ENCODE measurements at places on chromosomes 4 and X.

GRCh38 chr4:36183232-36183631 is 61.1 kb downstream of the ARAP2 start:
- DNase-seq, result no peak

- no peak for DNase-seq
Measured at GRCh38 chrX:31199056-31199839, 127.4 kb upstream of the FTHL17 start.

DNA sequence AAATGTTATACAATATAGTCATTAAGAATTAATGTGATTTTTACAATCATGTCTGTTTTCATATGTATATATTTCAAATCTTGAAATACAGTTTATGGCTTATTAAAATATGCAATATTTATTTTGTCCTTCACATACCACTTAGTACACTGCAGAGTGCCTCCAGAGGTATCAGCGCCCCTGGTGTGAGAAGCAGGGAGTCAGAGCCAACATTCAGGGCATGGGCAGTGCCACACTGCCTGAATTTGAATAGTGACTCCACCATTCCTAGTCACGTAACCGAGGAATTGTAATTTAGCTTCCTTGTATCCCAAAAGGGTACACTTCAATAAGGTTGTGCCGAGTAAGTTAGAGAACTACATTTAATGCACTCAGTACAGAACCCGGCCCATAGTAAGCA is 4.3 kb upstream of the C4orf54 start:
- no peak for DNase-seq

DNA sequence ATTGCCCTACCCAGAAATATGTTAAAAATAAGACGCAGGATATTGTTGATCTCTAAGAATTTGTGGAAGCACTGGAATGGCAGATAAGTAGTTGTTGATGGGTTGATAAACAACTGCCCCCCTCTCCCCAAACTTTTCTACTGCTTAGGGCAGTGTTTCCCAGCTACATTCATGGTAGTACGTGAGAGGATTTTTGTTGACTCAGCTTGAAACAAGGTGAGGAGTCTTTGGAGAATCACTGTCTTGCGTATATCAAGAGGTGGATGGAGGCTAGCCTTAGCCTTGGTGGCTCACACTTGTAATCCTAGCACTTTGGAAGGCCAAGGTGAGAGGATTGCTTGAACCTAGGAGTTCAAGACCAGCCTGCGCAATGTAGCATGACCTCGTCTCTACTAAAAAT is 5.7 kb downstream of the ENOPH1 start:
- DNase-seq, result no peak

DNA sequence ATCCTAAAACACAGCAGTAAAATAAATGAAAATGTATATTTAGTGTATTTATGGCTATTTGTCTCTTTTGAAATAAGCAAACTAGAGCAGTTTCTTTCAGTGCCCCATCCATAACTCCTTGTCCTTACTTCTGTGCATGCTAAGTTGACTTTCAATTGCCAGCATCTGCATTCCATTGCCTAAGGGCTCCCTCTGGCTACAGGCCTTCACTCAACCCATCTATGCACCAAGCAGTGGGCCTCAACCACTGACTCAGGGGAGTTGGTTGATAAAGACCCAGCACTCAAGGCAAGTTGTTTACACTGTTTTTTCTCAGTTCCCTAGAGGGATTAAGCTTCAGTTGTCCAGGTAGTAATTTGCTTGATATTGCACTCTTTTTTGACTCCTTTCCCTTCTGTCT is 265.7 kb downstream of the IQCM start:
- no peak for DNase-seq

GRCh38 chr4:110638089-110638746 is 15.3 kb upstream of the PITX2 start:
- no peak for DNase-seq

DNA sequence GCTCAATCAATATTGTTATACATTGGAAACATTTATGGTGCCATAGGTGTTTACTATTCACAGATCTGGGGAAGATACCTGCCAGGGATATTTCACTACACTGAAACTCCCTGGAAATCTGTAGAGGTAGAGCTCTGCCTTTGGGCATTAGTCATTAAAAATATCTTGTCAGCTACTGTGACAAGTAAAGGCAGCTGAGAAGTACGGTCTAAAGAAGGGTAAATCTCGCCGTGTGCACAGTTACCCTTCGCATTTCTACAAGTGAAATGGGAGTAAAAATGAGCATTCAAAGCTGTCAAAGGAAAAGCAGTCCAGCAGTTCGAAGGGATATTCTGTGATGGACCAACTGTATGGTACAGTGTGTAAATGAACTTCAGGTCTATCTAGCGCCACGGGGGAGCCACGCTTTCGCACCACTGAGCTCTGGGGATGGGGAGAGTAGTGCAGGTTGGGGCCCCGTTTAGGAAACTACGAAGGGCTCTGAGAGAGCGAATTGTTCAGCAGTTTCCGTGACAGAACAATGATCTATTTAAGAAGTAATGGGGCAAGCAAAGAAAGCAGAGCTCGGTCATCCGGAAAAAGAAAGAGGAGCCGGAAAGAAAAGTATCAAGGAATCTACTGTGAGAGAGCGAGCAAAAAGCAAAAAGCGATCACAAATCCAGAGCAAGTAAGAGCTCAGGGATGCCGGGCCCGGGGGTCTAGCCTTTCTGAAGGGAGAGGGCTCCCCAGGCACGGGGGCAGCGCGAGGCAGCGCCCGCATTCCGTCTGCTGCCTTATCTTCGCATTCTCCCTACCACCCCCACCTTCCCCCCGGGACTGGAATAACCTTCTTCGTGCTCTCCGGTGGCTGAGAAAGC is 646 bp downstream of the TIGD4 start:
- DNase-seq, result no peak

DNA sequence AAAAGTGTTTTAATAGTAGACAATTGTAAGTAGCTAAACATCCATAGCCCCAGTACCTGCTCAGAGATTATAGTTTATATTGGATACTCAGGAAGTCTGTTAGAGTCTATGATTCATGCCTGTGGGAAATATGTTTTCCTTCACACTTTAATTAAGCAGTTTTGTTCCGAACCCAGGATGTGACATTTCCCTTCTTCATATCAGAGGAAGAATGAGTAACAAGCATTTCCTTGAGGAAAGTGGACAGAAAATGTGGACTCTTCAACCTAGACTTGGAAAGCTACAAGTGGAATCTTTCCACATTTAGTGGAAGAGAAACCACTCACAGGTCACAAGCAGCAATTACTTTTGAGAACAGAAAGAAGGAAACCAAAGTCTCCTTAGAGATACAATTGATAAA is 419.4 kb downstream of the C4orf33 start:
- DNase-seq, result no peak

GRCh38 chrX:49165901-49166881 is 3.6 kb downstream of the MAGIX start:
- peak; percentile 93 for DNase-seq

GRCh38 chrX:137425986-137426385 is 139.9 kb upstream of the ZIC3 start:
- DNase-seq, result no peak

DNA sequence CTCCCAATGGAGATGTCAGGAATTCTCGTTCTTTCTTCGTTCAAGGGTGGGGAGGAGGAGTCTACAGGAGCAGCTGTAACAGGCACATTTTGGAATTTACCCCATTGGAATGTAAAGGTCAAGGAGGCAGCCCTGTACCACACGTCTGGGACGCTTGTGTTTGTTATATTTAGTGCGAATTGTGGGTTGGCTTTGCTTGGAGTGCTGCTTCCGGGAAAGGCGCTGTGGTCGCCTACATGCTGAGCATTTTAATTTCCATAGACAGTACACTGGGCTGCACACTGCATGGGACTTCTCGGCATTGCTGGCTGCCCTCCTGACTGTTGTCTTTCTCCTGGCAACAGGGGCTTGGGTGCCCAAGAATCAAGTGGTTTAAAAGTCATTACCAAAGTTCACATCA is 12.8 kb downstream of the GYG2 start:
- DNase-seq, result no peak

DNA sequence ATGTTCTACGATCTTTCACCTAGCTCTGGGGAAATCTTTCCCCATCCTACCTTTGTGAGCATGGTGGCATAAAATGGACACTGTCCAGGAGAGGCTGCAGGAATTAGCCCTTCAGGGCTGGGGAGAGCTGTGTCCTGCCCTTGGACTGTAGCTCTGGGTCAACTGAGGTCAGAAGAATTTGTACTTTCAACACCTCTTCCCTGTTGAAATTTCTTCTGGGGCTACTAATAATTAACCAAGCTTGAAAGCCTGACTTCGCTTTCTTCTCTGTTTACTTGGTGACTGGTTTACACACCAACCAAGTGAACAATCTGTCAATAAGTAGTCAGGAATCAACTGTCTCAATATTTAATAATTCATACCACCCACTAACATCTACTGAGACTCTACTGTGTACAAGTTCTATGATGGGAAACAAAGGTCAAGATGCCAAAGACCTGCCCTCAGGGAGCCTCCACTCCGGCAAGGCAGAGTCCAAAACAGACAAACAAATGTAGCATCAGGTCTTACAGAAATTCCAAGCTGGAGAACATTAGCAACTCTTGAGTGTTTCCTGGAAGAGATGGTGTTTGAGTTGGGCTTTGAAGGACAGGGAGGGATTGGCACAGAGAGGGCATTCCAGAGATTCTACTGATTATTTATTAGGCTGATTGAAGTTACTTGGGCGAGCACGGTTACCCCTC is 113.1 kb downstream of the ENPP6 start:
- DNase-seq, result peak; percentile 49

DNA sequence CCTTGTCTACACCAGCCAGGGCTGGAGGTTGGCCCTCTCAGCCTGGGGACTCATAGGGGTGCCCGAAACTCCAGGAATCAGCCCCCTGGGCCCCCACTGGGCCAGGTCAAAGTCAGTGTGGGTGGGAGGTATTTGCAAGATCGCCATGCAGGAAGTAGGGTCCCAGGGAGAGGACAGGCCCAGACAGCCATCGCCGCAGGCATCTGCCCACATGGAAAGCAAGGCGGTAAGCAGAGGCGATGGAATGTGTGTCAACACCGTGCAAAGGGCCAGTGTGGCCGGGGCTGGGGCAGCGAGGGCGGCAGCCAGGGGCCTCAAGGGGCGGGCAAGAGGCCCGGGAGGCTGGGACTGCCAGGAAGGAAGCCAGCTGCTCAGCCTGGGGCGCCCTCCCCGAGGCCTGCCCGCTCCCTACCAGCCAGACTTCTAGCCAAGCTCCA is 19.3 kb upstream of the DUSP9 start:
- DNase-seq, result no peak

GRCh38 chrX:114581528-114582263 is 2.2 kb upstream of the HTR2C start:
- DNase-seq, result no peak

- DNase-seq, result no peak
Measured at GRCh38 chrX:120207009-120207605, 43.5 kb upstream of the ZBTB33 start.

DNA sequence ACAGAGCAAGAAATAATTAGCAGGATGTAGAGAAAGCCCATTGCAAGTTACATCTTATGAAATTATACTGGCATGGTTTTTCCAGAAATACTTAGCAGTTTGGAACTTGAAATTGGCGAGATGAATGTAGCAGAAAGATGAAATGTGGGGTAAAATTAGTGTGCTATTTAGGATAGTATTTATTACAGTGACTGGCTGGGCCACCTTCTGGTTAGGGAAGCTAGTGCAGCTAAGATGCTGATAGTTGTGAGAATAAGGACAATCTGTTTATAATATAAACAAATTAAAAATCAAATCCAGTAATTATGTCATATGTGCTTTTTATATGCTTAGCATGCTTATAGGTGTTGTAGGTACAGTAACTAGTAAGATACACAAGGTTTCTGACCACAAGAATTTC is 74.8 kb downstream of the IL15 start:
- no peak for DNase-seq

GRCh38 chr4:107780665-107781064 is 44.1 kb upstream of the SGMS2 start:
- no peak for DNase-seq

GRCh38 chr4:83255584-83255983 is 29.0 kb downstream of the COQ2 start:
- DNase-seq, result no peak

DNA sequence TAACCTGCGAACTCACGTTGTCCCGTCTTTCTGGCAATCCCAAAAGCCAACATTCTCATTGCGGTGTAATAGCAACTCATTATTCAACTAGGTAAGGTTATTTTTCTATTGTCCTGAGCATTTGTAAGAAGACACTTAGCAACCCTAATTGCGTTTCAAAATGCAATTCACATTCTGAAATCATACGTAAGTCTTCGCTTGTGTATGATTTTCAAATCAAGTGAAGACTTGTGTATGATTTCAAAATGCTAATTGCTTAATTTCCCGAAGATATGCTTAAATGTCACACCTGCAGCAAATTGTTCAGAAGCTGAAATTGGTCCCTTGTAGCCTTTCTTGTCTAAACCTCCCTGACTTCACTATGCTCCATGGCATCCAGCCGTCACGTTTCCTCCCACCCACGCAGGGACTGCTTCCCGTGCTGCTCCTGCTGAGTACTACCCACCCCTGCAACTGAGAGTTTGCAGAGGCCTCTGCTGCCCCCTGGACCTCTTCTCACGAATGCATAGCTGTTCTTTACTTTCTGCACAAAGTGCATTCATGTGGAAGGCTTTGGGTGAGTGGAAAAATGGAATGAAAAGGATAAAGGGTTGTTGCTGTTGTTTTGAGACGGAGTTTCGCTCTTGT is 40.8 kb upstream of the CLDN24 start:
- no peak for DNase-seq

DNA sequence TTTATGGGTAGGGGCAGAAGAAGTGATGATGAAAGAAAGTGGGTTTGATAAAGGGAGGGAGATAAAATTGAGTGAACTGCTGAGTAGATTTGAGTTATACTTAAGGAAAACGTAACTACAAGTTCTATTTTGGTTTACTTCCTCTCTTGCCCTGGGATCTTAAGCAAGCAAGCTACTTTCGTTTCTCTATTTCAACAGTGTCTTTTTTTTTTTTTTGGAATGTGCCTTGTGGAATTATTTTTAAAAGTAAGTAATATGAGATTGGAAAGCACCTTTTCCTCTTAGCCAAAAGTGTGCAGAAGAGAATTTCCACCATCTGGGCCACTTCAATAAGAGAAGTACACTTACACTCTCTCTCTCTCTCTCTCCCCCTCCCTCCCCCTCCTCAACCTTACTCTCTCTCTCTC is 16.0 kb upstream of the C4orf36 start:
- no peak for DNase-seq

GRCh38 chrX:30141966-30142365 is 73.4 kb upstream of the MAGEB2 start:
- DNase-seq, result no peak

DNA sequence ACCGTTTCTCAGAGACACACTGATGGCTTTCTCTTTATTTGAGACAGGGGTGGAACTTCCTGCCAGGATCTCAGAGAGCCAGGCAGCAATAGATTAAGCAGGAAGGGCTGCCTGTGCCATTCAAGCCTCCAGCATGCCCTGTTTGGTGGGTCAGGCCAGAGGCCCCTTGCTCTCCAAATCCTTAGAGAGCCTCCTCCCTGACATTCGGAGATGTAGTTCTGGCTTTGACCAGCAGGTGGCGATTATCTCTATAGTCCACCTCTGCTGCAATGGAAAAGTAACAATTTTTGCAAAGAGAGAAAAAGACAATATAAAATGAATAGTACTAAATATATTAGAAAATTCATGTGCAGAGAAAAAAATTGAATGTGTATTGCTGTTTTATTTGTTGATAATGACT is 93.9 kb downstream of the NXF2B start:
- DNase-seq, result no peak

Measured in vagina (tissue), 2 donors.